NCI-H187 treated with DMSO at 0.1 percent for 48 hours (cell line): ENCODE measurements at places on chromosomes 2 and 18.

DNA sequence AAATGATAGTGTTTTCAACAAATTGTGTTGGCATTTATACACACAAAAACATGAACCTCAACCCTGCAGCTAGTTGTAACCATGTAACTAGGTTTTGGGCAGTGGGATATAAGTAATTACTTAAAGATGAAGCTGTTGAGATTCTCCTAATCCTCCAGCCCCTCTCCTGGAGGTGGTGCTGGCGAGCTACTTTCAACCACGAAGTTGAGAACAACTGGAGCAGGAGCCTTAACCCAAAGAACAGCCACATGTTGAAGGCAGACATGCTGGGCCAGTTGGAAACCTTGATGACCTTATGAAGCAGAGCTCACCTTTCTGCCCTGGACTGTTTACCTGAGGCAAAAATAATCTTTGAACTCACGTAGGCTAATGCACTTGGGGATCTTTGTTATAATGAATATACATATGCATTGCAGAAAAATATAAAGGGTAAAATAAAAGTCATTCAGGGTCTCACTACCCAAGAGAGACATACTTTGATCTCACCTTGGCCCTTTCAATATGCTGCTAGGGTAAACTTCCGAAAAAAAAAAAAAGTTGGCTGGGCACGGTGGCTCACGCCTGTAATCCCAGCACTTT, 89.6 kb upstream of the NPAS2 start:
- no peak for DNase-seq

- no peak for DNase-seq
Measured at GRCh38 chr2:183998797-183999190, 599.5 kb upstream of the ZNF804A start.

DNA sequence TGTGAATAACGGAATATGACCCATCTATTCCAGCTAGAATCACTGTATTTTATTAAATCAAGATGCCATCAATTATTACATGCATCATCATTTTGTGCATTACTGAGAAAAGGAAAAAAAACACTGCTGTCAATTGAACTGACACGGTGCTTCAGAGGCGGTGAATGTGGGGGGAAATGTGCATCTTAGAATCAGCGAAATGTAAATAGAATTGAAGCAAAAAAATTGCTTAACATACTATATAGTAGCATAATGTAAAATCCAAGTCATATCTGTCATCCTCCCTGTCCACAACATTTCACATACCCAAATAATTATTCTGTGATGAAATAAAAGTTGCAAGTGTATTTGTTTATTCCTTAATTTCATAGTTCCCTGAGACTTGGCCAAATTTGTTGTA, 84.6 kb downstream of the PRKRA start:
- no peak for DNase-seq

- DNase-seq: no peak
Measured at GRCh38 chr2:234102112-234102511, 51.6 kb downstream of the SPP2 start.

GRCh38 chr18:63850636-63851035, 36.9 kb upstream of the SERPINB2 start:
- DNase-seq: no peak

DNA sequence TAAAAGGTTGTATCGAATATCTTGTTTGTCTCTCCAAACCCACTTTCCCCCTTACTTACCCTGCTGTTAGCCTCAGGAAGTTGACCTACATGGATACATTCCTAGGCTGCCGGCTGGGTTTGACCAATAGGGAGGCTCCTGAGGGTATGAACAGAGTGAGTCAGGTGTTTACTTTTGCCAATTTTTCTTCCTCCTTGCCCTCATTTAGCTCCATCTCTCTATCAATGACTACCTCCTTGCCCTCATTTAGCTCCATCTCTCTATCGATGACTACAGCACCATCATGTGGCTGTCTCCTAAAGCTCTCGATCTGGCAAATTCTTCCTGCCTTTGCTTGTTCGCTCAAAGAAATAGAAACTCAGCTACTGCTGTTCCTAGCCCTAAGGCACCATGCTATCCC, 571.9 kb upstream of the CRIM1 start:
- DNase-seq: no peak

- no peak for DNase-seq
Measured at GRCh38 chr2:174914853-174915760, 90.1 kb downstream of the CHN1 start.

DNA sequence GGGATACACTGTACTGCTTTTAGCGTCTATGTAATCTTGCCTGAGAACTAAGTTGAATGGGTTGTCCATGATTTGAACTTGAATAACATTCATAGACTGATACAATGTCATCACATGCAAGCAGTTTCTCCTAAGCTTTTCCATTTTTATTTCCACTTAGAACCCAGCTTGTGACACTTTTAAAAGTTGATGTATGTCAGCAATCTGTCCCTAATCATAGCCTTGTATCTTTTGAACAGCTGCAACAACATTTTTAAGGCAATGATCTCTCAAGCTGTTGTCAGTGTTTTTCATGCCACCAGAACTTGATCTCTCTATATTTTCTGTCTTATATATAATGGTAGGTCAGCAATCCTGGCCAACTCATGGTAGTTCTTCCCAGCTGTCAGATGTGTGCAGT, 185.0 kb downstream of the DOK6 start:
- DNase-seq: no peak

- DNase-seq: no peak
Measured at GRCh38 chr2:12844511-12844910, 127.8 kb downstream of the TRIB2 start.

DNA sequence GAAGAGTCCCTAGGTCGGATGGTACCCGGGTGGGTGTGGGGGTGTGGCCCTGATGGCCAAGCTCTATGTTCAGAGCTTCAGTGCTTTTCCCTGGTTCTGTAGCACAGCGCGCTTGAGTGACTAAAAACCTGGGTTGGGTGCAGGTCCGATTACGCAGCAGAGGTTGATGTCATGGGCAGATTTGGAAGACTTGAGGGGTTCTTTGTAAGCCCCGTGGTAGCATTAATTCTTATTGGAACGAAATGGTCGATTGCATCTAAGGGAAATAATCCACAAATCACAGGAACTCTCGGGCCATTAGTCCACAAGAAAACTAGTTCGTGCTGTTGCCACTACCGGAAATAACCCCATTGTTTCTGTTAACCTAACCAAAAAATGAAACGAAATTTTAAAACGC, 9.0 kb downstream of the HOXD8 start:
- no peak for DNase-seq

DNA sequence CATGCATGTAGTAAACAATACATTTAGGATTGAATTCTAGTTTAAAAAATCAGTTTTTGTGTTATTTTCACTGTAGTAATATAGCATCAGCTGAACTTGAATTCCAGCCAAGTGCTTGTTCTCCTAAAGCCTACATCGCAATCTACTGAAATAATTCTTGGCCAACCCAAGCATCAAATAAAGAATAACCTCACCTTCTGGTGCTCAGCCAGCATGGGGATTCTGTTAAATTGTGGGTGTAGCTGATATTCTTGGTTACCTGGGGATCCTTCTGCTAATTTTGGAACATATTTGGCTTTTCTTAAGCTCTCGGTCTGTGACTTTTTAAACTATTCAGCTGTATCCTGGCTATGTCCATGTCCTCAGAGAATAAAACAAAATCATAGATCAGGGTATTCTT, 248.8 kb downstream of the NRXN1 start:
- DNase-seq: no peak

- DNase-seq: no peak
Measured at GRCh38 chr2:8802741-8803140, 34.7 kb downstream of the KIDINS220 start.

DNA sequence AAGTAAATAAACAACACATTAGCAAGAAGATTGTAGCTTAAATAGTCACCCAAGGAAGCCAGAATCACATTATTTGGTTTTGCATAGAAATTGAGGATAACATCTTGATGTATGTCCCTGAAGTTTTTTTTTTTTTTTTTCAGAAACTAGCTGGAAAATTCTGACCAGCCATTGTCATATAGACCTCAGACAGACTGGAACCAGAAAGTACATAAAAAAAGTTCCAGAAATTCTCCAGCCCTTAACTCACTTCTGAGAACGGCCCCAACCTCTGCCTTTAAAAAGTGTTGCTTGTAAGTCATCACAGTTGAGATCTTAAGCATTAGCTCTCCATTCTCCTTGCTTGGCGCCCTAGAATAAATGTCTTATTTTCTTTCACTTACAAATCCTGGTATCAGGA, 350.5 kb downstream of the CCDC85A start:
- DNase-seq: no peak

DNA sequence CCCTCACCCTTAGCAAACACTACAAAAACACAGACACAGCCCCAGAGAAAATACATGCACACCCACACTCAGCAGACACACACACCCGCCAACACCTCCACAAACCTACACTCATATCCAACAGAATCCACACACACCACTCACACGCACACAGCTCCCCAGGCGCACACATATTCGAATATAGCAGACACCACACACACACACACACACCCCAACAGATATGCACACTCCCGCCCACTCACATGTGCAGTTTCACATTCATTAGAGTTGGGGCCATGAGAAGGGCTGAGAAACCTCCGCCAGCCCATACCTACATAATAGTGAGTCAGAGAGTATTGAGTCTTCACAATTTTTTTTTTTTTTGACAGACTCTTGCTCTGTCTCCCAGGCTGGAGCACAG, 29.4 kb upstream of the NOTO start:
- no peak for DNase-seq

DNA sequence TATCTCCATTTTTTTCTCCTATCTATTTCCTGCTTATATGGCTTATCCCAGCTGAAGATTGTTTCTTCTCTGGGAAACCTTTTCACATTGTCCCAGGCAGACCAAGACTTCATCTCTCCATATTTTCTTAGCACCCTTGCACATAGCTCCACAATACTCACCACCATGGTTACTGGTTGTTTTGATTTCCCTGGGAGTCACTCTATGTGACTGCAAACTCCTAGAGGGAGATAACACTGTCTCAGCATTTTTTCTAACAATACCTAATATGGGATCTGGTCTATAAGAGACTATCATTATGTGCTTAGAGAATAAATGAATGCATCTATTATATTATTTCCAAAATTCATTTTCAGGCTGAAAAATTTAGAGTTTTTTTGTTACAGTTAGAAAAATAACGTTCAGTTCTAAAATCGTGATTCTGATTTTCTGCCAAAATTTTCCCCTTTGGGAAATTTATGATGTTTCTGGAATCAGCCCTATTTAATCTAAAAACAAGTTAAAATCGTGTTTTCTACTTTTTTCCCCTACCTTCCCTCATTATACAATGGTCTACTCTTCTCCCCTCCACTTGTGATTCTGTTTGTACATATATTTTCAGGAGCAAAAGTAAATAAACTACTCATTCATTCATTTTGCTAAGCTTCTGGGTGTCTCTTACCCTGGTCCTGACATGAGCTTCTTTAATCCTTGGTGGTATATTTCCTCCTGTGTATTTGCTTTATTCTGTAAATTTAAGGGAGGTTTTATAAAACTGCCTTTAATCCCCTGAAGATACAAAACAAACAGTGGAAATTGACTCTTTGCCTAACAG, 95.4 kb downstream of the HNMT start:
- DNase-seq: no peak

- DNase-seq: no peak
Measured at GRCh38 chr2:46387292-46387691, 90.1 kb downstream of the EPAS1 start.

GRCh38 chr2:71545572-71546274, 92.4 kb downstream of the DYSF start:
- DNase-seq: no peak

DNA sequence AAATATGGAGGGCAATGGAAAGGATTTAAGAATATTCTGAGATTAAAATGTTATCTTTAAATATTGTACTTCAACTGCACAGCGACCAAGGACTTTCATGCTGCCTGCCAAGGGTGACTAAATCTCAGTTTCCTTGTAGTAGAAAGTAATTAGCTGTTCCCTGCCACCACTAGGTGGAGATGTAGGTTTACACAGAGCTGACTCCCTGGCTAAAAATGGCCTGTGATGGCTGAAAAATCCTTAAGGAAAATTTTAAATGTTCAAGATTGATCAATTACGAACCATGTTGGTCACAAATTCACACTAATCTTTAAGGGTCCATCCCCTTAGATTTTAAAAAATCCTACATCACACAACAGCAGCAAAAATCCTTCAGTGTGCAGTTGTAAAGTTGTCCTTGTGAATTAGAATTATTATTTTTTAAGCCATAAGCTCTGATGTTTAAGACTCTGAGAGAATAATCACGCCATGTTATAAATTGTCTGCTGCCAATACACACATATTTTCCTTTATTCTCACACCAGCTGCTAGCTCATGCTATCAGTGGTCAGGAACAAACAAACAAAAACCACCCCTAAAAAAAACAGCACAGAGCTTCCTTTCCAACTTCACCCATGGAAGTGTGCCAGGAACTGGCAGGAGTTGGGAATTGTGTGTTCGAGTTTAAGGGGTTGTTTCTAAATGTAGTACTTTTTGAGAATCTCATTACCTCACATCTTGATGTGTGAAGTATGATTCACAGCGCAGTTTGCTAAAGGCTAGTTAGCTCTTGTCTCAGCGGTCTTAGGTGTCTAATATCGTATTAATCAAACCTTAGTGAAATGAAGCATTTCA, 399.8 kb downstream of the TMEM182 start:
- DNase-seq: no peak

- no peak for DNase-seq
Measured at GRCh38 chr2:72036173-72036545, 111.5 kb downstream of the CYP26B1 start.

GRCh38 chr2:165632594-165632993, 161.5 kb downstream of the GALNT3 start:
- DNase-seq: no peak

- no peak for DNase-seq
Measured at GRCh38 chr2:189232759-189233406, 53.3 kb upstream of the COL5A2 start.

DNA sequence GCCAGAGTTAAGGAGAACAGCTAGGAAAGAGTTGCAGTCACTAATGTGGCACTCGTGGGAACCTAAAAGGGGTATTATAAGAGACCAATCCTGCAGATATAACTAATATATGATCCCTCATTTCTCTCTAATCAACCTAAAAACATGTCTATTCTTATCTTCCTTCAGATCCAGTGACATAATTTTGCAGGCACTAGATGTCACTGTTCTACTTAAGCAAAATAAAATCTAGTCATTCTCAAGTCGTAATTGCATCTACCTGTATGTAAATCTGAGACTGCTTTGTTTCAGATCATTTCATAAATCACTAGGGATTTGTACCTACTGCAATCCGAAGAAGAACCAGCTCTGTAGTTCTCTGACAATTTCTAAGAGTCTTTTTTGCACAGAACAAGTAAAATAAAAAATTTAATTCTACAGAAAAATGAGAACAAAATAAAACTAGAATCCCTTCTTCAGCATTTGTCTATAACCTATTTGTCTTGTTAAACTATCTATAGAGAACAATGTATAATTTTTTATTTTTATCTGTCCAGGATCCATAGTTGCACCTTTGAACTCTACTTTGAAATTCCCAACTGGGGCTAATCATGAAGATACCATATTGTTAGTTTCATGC, 56.5 kb upstream of the ERBB4 start:
- no peak for DNase-seq

- DNase-seq: no peak
Measured at GRCh38 chr2:226450141-226450540, 349.5 kb downstream of the IRS1 start.

- no peak for DNase-seq
Measured at GRCh38 chr2:209526561-209526960, 102.7 kb downstream of the MAP2 start.
